Neuronal stem cell (in vitro differentiated cells): ENCODE measurements at places on chromosomes 11 and 22.

GRCh38 chr22:19620742-19621371 is 93.4 kb upstream of the SEPTIN5 start:
- DNase-seq = no peak

GRCh38 chr22:22720724-22721261 is 76.4 kb downstream of the GGTLC2 start:
- no peak for DNase-seq

- DNase-seq = no peak
These were observed 64.8 kb downstream of the IGF2 start for GRCh38 chr11:2074266-2074825.

GRCh38 chr11:123682696-123683410 is 28.4 kb upstream of the SCN3B start:
- DNase-seq = no peak

DNA sequence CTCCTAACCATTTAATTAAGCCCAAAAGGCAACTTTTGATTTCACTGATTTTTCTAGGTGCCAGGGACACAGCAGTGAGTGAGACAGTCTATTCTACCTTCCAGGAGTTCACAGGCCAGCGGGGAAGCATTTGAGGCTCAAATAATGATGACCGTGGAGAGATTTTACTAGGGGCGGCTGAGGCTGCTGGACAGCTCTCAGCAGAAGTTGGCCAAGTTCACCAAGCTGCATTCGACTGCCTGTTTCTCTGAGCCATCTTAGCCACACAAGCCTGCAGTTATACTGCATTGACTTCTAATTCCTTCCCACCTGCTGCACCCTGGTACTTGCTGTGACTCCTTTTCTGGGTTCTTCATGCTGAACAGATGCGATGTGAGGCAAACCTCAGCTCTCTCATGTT is 168.9 kb upstream of the TBCEL start:
- no peak for DNase-seq

DNA sequence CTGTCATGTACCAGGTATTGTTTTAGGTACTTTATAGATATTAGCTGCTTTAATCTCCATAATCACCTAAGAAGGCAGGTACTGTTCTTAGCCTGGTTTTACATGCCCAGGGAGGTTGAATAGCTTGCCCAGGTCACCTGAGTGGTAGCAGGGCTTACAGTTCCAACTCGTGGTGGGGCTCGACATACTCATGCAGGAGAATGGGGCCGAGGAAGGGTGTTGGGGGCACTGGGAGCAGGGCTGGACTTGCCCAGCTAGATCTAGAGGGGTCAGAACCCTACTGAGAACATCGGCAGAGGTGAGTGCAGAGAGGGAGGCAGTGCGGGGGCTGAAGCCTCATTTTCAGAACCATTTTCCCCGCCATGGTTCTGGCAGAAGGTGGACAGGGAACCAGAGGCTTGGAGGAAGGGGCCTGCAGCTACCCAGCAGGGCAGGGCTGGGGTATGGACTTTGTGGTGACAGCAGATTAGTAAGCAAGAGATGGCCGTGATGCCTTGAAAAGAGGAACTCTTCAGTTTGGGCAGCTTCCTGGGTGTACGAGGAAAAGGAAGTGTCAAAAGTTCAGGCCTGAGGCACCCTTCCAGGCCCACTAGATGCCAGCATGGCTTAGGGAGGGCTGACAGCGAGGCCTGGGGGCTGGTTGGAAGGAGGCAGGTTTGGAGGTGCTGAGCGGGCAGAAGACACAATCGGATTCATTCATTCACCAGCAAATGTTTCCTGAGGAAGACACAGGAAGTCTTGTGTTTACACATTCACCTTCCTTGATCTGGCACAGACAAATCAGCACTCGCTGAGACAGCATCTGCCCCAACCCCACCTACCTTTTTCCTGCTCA is 54.7 kb upstream of the LYVE1 start:
- no peak for DNase-seq

DNA sequence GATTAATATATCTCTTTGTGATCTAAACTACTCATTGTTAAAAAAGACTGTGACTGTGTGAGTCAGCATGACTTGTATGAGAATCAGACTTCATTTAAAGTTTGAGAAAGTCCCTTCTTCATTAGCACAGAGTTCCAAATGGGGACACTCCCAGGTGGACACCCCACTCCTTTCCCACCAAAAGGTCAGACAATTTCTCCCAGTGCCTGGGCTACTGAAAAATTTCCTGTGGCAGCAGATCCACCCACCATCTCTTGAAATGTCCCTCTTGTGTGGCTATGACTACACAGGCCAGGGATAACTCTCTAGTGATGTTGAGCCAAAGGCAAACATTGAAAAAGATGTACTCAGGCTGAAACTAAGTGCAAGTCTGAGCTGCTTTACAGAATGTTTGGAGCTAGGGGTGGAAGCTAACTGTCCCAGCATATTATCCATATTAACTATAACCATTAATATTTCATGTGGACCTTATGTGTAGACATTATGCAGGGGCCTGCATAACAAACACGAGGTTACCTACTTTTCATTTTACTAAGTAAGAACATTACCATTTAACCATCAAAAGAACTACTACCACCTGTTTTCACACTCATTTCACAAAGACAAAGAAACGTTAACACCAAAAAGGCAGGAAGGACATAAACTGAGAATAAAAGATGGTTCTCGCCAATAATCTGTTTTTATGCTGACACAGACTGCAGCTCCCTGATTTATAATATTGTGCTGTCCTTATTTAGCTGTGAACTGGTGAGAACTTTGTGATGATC is 44.8 kb downstream of the MMP20 start:
- no peak for DNase-seq

DNA sequence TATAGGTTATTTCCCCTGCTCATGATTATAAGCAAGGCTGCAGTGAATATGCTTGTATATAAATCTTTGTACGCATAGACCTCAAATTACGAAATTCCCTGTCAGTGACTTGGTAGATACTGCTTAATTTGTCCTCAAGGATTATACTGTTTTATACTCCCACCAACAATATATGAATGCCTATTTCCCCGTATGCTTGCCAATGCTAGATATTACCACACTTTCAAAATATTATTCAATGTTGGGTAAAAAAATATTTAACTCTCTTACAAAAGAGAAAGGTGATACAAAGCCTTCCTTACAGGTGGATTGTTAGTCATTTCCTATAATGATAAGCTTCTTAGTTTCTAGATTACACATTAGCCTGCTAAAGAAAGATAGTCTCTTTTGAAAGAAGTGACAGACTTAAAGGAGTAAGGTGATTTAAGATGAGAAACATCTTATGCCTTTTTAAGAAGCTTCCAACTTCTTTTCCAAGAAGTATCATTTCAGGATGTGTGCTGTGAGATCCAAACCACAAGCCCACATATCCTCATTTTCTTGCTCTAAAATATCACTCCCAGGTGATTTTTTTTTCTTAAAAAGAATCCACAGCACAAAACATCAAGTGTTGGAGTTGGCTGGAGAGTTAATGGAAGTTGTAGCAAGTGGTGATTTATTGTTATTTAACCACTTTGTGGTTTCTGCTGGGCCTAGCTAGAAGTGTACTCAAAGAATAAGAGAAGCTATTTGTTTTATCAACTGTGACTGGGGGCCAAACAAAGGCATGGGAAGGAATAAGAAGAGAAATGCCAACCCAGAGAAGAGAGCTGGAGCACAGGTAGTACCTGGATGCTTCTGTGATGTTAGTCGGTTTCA is 59.2 kb downstream of the BARX2 start:
- no peak for DNase-seq

GRCh38 chr11:218815-219593 is 11.5 kb downstream of the RIC8A start:
- no peak for DNase-seq

DNA sequence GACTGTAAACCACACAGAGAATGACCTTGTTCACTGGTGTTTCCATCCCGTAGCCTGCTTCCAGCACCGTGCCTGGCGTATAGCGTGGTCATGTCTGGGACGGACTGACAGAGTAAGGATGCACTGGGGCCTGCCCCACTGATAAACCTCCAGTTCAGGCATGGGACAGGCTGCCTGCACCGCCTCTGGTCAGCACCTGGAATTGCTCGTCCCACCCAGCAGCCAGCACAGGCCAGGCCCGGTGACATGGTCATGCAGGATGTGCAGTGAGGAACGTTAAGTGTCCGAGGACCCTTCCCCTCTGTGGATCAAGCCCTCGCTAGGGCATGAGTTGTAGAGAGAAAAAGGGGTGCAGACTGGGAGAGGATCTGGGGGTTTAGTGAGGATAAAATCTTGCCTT is 44.8 kb downstream of the LMO1 start:
- no peak for DNase-seq

DNA sequence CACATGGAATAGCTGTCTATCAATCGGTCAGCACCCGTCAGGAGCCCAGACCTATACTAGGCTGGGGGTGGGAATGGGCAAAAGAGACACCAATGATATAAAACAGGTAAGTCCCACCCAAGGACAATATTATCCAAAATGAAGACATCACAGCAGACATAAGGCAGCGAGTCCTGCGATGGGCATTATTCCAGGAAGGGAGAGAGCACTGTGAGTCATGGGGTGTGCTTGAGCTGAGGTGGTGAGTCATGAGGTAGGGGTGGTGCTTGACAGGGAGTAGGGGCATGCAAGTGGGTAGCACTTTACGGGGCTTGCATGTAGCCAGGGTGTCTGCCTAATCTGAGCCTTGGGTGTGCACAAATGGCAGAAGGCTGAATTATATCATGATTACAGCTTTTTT is 605.0 kb upstream of the CADM1 start:
- no peak for DNase-seq

DNA sequence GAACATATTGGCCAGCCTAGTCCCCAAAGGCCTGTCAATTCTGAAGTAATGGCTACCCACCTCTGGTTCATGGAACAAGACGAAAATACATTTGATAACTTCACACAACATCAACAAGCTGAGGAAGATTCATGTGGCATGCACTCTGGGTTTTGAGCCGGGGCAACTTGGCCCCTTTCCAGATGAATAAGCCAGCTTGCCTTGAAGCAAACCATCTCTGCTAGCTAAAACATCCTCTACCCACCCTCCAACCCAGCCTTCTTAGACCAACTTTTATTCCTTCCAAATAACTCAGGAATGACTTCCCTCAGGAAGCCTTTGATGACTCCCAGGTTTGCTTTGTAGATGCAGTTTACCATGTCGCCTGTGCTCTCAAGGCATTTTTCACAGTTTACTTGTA is 94.4 kb downstream of the SLC1A2 start:
- no peak for DNase-seq

GRCh38 chr11:130653838-130654636 is 205.6 kb downstream of the ADAMTS15 start:
- no peak for DNase-seq

- peak; percentile 94 for DNase-seq
These were observed 7.5 kb downstream of the FREY1 start for GRCh38 chr11:45899448-45900174.

DNA sequence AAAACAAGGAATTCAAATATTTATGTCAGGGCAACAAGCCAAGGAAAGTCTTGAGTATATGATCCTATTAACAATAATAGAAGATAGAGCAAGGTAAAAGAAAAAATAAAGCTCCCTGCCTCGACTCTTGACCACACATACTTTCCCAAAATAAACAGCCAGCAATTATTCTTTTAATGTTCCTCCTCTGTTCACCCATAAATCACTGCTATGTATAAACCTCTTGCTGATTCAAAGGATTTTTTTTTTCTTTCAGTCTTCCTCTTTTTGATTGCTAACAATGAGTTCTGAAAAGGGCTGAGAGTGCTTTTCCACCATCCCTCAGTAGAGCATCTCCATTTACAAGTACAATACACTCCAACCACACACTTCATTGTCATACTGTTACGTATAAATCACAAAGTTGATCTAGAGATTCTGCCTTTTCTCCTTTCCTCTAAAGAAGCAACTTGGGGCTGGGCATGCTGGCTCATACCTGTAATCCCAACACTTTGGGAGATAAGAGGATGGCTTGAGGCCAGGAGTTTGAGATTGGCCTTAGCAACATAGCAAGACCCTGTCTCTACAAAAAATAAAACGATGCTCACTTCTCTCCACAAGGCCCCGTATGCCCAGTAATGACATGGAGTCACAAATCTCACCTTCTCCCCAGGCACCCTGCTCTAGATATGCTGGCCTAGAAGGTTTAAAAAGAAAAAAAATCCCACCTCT is 24.0 kb downstream of the RAB30 start:
- no peak for DNase-seq

DNA sequence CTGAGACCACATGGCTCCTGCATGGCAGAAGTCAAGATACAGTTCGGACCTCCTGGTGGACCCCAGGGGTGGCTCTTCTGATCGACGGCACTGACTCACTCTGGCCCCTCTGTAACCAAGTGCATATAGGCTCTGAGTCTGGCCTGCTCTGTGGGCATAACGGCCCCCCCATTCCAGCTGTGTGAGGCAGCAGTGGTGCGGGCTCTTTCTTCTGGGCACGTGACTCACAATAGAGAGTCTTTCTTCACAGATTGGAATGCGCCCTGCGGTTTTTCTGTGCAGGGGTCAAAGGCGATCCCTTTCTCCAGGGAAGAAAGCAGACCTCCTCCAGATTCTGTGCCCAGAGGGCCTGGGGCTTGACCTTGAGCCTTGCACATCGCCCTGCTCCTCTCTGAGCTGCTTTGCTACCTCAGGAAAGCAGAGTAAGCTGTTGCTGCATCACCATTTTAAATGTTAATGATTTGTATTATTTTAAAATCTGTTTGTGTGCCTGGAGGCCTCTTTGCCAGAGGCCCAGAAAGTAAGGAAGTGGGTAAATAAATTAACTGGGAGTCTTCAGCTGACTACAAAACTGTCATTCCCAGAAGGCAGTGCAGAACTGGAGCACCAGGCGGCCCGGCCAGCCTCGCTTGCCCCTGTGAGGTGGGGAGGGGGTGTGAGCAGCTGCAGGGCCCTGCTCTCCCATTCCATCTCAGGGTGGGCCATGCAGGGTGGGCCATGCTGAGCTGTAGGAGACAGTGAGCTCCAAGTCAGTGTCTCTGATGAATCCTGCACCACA is 199.0 kb downstream of the GRIK4 start:
- peak; percentile 55 for DNase-seq

- no peak for DNase-seq
These were observed 135.3 kb downstream of the KIF18A start for GRCh38 chr11:27972522-27973170.

- DNase-seq = no peak
These were observed 135.0 kb upstream of the NECTIN1 start for GRCh38 chr11:119863851-119864601.

DNA sequence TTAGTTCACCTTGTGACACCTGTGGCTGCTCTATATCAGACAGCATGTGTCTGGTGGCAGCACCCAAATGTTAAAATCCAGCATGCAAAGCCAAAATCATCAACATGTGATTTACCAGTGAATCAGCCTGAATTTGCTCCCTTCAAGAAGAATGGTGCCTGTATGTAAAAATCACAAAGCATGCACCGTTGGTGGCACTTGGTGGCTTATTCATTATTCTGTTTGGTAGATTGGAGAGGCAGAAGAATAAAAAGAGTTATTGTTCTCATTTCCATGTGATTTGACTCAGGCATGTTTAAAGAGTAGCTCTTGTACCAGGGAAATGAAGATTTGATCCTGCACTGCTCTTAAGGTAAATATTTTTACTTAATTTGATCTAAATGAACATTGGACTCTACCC is 143.9 kb upstream of the MPPED2 start:
- DNase-seq = no peak

GRCh38 chr22:48188231-48188721 is 1425.8 kb downstream of the TBC1D22A start:
- no peak for DNase-seq
